ENCODE measurements at places on chromosomes 6 and 20. TPM values are rescaled to one million over a fixed set of nuclear protein-coding genes. Genes with fewer than 3 reads are reported as not detected.

SMLR1 gene
- total RNA-seq = not detected

CTCFL gene
- total RNA-seq = not detected

FOXQ1 gene
- not detected for total RNA-seq

MAFB gene
- 4.5 TPM for total RNA-seq

NT5E gene
- total RNA-seq = 55.4 TPM

CFAP61 gene
- total RNA-seq = not detected

CCM2L gene
- total RNA-seq = 0.65 TPM

GINS1 gene
- 3.6 TPM for total RNA-seq

SSTR4 gene
- not detected for total RNA-seq

SRPK1 gene
- 28.7 TPM for total RNA-seq

SPEF1 gene
- total RNA-seq = not detected

TBC1D7 gene
- 19.9 TPM for total RNA-seq

TOMM6 gene
- 134 TPM for total RNA-seq

POM121L2 gene
- total RNA-seq = not detected

SEMG1 gene
- total RNA-seq = not detected

FKBP1C gene
- total RNA-seq = under 0.01 TPM

CST3 gene
- total RNA-seq = 985 TPM

ADGRG6 gene
- 1.4 TPM for total RNA-seq

WFDC2 gene
- not detected for total RNA-seq

FABP7 gene
- not detected for total RNA-seq

Measured in cardiac atrium fibroblast (primary cell).